Kidney (tissue), 22 donors: ENCODE measurements at places on chromosomes 5 and 9. TPM values are rescaled to one million over a fixed set of nuclear protein-coding genes. Genes with fewer than 3 reads are reported as not detected.
A peak's percentile ranks its signal among the peaks of the same experiment; 100 is the strongest.

Gene OR1L6
- not detected for total RNA-seq

Gene ADAMTS16
- total RNA-seq, result 7.5 TPM

Gene CMYA5
- total RNA-seq, result 6.1 TPM

Gene MSX2
- total RNA-seq, result 0.79 TPM

Gene CRAT
- 32.3 TPM for total RNA-seq

Gene DMRT3
- not detected for total RNA-seq

DNA sequence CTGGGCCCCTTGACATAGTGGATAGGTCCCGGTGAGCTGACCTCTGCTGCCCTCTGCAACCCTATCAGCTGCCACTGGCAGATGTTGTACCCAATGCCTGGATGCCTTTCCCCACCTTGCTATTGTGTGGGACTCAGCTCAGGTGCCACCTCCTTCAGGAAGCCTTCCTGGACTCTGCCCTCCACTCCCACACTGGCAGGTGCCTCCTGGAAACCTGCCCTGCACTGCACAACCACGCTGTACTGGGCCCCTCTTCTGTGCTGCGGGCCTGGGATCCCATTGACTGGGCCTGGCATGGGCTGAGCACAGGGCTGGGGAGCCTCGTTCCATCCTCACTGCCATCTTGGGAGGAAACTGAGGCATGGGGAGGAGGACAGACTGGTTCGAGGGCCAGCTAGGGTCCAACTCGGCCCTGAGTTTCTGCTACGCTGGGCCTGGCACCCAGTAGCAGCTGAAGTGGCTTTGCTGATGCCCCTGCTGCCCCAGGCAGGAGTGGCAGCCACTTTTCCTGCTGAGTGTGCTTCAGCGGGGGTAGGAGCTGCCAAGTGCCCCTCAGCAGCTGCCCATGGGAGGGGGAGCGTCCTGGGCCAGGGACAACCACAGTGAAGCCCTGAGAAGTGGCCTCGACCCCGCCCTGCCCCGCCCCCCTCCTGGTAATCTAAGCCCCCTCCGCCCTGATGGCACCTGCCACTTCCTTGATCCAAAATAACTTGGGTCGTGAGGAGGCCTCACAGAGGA lies 1.3 kb downstream of the AK1 start:
- DNase-seq, result no peak

DNA sequence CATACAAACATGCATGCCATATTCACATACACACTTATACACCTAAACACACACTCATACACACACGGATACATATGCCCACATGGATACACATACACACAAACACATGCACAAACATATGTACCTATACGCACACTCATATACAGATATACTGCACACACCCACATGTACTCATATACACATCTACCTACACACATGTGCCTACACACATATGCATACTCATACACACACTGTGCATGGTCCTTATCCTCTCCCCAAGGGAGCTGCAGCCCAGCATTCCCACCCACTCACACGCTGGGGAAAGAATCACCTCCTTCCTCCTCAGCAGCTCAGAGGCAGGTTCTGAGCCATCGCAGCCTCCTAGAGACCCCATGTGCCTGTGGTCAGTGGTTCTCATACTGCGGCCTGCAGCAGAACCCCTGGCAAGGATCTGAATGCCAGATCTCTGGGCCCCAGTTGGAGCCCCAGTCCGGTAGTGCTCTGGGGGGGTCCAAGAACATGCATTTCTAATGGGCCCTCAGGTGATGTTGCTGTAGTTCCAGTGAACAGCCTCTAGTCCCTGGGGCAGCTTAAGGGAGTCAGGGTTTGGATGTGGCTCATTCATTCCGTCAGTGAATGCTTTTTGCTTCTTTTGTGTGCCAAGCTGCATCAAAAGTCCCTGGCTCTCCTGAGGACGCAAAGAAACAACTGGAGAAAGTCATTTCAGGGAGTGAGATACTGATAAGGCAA lies 39.0 kb downstream of the SEMA4D start:
- no peak for DNase-seq

- DNase-seq, result peak; percentile 72
These were observed 5.4 kb downstream of the GOLM1 start for GRCh38 chr9:86093788-86094555.

DNA sequence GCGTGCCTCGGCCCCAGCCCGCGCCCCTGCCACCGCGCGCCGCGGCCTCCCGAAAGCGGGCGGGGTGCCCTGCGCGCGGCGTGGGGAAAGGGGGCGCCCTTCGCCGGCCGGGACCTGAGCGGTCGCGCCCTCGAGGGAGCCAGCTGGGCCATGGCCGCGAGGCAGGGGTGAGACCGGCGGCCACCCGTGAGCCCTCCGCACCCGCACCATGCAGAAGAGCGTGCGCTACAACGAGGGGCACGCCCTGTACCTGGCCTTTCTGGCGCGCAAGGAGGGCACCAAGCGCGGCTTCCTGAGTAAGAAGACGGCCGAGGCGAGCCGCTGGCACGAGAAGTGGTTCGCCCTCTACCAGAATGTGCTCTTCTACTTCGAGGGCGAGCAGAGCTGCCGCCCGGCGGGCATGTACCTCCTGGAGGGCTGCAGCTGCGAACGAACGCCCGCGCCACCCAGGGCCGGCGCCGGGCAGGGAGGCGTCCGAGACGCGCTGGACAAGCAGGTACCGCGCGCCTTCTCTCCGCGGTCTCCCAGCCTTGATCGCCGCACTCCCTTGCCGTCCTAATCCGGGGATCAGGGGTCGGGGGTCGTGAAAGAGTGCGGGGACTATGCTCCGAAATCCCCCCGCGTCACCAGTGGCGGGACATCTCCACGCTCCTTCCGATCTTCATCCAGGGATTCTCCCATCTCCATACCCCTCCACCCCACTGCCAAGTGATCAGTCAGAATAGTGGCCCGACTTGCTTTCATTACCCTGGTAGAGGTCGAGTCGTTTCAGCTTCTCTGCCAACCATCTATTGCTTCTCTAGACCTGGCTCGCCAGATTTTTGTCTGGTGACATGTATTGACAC lies 590 bp downstream of the RASGRF2 start:
- DNase-seq, result peak; percentile 78

DNA sequence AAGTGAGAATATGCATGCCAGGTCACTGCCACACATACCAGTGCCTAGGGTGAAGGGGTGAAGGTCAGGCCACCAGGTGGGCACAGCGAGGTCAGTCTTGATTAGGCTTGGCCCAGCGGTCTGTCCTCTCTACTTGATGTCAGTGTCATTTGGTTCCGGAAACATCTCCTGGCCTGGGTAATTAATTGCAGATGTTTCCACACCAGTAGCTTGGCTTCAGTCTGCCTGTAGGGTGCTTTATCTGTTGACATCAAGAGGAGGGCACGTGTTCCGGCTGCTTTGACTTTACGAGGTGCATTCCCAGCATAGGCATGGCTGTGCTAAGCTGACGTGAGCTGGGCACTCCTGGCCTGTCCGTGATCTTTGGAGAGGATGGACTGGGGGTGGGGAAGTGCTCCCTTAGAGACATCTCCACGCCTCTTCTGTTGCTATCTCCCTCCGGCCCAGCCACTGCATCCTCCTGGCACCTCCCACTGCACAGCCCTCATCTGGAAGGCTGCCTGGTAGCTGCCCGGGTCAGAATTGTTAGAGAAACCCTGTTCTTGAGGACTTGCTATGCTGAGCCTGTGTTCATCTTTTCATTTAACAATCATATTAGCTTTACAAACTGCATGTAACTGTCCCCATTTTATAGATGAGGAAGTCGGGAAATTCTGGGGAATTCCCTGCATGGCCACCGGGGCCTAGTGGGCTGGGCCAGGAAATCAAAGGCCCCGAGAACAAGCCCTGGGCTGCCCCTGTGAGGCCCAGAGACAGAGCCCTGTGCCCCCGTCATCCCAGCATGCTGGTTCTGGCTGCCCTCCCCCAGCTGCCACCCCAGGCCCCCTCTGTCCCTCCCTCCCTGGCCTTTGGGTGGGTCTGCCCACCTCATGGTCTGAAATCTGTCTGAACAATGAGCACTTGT lies 29.1 kb downstream of the JADE2 start:
- no peak for DNase-seq

GRCh38 chr9:34957492-34958410 lies at the start of gene PHF24:
PHF24 (plus strand) TSS chr9:34958285; CDS start chr9:34971299, 13,014 bp downstream.
- DNase-seq, result peak; percentile 48

GRCh38 chr5:14105718-14106410 lies 37.3 kb upstream of the TRIO start:
- DNase-seq, result no peak

GRCh38 chr9:33852216-33852826 lies 35.4 kb downstream of the UBE2R2 start:
- DNase-seq, result peak; percentile 74

DNA sequence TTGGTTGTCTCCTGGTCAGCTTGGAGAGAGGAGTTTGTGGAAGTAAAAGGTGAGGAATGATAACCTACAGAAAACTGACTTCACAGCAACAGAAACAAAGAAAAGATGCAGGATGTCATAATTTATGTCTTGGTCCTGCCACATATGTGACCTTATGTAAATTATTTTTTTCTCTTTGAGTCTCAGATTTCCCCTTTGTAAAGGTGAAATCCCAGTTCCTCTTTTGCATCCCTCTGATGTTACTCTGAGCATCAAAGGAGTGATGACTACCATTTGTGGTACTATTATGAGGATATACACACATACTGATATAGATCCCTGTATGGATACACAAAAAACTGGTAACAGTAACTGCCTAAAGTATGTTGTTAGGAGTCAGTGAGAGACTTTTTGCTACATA lies 1.4 kb upstream of the THG1L start:
- no peak for DNase-seq

GRCh38 chr5:89871906-89872305 lies 537.6 kb downstream of the CETN3 start:
- DNase-seq, result no peak

DNA sequence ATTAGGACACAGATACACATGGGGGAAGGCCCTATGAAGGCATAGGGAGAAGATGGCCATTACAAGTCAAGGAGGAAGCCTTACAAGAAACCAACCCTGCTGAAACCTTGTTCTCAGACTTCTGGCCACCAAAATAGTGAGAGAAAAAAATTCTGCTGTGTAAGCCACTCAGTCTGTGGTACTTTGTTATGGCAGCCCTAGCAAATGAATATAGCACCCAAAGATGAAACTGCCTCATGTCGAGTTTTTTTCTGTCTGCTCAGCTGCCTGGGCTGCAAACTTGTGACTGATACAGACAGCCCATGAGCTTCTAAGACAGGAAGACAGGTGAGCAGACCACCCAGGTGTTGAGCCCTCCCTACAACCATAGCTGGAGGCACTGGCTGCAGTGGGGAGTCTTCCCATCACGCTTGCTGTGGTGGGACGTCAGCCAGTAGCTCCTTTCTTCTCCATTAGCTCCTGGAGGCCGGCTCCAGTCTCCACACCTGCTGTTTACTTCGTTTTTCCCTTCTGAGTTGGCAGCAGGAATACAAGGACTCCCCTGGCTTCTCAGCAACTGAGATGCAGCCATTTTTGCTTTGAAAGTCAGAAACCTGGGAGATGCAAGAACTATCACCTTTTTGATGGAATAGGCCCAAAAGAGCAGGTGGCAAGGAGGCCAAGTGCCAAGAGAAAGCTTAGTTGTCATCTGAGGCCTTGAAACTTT lies 164.9 kb downstream of the SEMA6A start:
- DNase-seq, result no peak

- no peak for DNase-seq
These were observed 24.2 kb downstream of the LSM11 start for GRCh38 chr5:157767689-157768088.

- no peak for DNase-seq
These were observed 294.4 kb downstream of the MARCHF11 start for GRCh38 chr5:15885156-15885555.
